ENCODE measurements at places on chromosomes 2 and 18.

- no peak for DNase-seq
Observed at GRCh38 chr18:26262156-26262555, 35.9 kb downstream of the TAF4B start.

- peak; percentile 27 for DNase-seq
Observed at GRCh38 chr2:12718015-12718671, 1.4 kb downstream of the TRIB2 start.

- no peak for DNase-seq
Observed at GRCh38 chr18:55252053-55252675, 292.9 kb upstream of the CCDC68 start.

GRCh38 chr2:46327627-46328026, 30.4 kb downstream of the EPAS1 start:
- DNase-seq, result no peak

- no peak for DNase-seq
Observed at GRCh38 chr2:52145005-52145404, 1113.1 kb upstream of the NRXN1 start.

Measured in OCI-LY7 (cell line).